ENCODE measurements at places on chromosomes 5 and 9.

- DNase-seq = no peak
Observed at GRCh38 chr9:131020862-131021261, 11.9 kb downstream of the LAMC3 start.

DNA sequence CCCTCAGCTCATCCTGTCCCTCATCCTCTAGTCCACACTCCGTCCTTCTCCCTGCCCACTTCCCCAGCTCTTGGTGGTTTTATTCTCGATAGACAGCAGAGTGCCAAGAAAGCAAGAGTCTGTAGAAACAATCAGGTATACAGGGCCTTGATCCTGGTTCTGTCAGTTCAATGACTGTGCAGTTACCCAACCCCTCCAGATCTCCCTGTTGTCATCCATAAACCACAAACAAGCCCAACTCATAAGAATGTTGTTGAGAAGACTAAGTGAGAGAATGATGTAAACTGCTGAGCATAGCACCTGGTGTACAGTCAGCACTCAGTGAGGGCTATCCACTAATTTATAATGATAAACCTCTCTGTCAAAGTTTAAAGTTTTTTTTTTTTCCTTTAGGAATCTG lies 31.3 kb downstream of the ISL1 start:
- DNase-seq = no peak

DNA sequence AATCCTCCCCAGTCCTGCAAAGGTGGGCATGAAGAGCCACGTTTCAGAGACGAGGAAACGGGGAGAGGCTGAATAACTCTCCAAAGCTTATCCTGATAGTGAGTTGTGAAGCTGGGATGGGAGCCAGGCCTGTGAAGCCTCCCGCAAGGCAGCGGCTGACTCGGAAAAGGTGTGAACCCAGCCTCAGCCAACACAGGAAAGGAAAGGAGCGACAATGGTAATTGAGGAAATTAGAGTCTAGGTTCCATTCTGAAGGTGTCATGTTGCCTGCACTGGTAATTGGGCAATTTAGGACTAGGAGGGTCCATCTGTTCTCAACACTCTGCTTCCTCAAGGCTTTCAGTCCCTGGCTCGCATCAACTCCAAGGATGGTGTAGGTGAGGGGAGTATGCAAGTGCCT lies 83.4 kb downstream of the LIFR start:
- DNase-seq = no peak

GRCh38 chr9:88536951-88537760 lies 2.2 kb downstream of the NXNL2 start:
- DNase-seq = no peak

DNA sequence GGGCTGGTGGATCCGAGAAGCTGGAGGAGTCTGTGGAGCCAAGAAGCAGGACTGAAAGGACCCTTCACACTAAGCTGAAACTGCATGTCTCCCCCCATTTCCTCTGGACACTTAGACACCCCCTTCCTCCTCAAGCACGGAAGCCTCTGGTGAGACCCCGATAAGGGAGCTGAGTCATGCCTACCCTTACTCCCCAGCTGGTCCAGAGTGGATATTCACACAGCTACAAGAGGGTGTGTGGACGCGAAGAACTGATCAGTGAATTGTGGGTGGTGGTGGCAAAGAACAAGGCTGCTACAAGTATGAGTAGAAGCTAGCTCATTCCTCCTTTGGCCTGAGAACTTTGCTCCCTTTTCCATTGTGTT lies 4.3 kb downstream of the TLN1 start:
- no peak for DNase-seq

DNA sequence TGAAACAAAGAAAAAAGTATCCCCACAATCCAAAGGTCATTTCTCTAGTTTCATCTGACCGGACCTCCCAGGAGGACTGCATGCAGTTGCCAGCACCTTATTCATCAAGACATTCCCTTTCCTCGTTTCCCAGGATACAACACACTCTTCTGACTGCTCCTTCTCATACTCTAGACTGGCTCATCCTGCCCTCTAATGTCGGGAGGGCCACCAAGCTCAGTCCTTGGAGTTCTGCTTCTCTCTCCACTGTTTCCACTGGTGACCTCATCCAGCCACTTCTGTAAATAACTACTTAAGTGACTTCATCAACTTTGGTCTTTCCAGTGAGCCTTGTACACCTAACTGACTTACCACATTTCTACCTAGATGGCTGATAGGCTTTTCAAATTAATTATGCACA lies 179.1 kb downstream of the EPB41L4A start:
- DNase-seq = no peak

DNA sequence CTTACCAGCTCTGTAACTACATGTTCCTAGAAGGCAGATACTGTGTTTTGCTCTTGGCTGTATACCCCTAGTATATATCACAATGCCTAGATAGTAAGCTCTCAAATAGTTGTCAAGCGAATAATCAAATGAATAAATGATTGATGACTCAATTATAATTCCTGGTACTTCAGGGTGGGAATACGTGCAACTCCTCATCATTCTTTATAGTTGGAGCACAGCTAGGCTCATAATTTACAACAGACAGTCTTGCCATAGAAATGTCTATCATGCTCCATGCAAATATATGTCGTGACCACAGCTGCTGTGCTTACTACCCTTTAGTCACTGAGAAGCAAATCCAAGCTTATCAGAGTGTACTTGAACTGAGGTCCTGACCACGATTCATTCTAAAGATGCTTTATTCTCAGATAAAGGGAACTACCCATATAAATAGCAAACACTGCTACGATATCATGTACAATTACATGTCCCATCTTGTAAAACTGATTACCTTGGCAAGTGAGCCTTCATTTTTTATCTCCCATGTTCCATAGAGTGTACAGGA lies 52.1 kb downstream of the STRBP start:
- no peak for DNase-seq

- no peak for DNase-seq
Observed at GRCh38 chr5:113806250-113806649, 292.8 kb downstream of the YTHDC2 start.

DNA sequence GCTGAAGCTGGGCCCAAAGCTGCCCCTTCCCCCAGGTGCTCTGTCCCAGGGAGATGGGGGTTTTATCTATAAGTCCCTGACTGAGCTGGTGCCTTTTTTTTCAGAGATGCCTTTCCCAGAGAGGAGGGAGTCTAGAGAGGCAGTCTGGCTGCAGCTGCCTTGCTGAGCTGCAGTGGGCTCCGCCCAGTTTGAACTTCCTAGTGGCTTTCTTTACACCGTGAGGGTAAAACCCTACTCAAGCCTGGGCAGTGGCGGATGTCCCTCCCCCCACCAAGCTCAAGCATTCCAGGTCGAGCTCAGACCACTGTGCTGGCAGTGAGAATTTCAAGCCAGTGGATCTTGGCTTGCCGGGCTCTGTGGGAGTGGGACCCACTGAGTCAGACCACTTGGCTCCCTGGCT lies 41.3 kb downstream of the CAVIN4 start:
- no peak for DNase-seq

DNA sequence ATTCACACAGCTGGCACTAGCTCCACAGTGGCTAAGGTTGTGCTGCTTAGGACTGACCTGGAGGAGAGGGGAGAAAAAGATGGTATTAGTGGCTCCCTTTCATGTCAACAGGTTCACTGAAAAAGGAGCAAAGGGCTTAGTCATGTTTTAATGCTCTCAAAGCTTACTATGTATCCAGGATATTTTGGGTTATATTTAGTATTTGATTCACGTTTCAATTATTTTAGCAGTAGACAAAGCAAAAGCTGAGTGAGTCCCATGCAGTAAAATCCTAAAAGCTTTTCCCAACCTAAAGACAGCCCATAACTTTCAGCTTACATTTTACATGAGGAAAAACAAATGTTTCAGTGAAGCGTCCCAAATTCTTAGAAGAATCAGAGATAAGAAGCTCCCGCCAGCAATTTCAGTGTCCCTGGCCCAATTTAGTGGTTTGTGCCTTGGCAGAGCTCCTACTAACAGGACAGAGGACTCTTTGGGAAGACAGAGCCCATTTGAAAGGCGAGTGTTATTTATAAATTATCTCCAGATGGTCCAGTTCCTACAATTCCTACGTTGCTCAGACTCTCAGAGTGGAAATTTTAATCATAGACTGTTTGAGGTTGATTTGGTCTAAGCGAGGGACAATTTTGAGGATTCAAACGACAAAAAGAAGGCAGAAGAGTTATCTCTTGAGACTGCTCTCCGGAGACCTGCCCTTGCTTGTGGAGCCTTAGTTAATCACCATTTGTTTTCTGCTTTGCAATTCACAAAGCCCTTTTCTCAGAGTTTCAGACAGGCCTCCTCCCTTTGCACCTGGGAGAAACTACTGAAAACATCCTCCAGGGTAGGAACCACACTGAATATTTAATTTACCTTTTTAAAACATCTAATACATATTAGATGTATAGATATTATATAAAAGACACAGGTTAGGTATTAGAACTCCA lies 225.0 kb upstream of the ANKRD55 start:
- no peak for DNase-seq

DNA sequence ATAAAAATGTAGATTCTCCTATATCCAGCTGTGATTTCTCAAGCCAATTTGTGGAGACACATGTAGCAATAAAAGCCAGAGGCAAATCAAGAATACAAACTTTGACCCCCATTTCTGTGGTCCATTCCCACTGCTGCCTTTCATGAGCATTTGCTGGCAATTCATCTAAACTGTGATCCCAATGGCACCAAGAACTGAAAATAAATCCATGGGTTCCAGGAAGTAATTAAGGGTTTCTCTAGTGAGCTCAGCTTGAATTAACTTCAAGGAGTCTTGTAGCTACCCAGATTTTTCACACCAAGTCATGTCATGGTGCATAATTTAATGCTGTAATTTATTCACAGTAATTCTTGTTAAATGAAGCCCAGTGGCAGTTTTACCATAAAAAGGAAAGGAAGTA lies 145.0 kb upstream of the SMC2 start:
- DNase-seq = no peak

- DNase-seq = no peak
Observed at GRCh38 chr9:16413509-16414016, 456.9 kb downstream of the BNC2 start.

- no peak for DNase-seq
Observed at GRCh38 chr9:94490465-94490864, 64.4 kb upstream of the PCAT7 start.

DNA sequence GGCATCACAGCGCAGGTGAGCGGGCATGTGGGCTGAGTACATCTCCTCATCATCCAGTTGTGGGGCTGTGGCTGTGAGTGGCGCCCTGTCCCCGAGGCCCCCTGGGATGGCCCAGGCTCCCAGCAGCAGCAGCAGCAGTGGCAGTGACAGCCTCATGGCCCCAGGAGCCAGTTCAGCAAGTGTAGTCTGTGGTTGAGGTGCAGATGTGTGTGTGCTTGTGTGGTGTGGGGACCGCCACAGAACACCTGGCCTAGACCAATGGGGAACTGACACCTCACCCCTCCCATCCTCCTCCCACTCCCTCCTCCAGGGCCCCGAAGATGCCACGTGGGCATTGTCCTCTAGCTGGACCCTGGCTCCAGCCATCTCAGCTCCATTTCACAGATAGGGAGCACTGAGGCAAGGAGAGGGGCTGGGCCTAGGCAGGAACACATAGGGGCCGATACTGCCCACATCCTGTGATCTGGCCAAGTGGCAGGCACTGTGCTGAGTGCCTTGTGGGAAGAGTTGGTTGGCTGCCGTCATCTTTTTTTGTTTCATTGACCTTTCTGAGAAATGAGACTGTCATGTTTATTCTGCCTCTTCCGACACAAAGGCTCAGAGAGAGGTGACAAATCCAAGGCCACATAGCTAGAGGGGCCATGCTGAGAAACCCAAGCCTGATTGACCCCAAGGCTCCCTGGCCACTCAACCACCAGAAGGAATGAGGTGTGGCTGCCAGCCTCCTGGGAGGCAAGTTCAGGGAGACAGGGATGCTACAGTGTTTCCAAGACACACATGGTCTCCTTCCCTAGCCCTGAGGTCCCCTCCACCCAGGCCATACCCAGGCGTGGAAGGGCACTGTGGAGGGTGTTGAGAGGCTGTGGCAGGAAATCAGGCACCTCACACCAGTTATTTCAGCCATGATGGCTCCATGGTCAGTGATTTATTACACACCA lies at the start of gene MZB1:
MZB1 (minus strand) TSS at position 213 of the 938 bp plus-strand sequence; CDS start at position 156, 57 bp downstream.
- peak; percentile 25 for DNase-seq

GRCh38 chr5:180592176-180592575 lies 877 bp upstream of the SCGB3A1 start:
- no peak for DNase-seq

DNA sequence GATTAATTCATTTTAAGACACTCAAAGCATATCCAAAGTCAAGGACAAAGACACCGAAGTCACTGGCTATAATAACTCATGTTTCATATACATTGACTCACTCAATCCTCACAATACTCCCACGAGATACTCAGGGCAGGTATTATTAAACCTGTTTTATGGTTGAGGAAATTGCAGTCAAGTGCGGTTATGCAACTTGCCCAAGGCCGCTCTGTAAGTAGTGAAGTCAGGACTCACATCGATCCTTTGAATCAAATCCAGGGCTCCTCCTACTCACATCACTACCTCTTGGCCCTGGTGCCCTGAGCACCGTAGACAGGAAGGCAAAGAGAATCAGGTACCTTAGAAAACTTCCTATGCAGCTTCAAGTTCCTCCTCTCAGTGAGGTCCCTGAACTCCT lies 87.8 kb upstream of the APC start:
- DNase-seq = no peak

DNA sequence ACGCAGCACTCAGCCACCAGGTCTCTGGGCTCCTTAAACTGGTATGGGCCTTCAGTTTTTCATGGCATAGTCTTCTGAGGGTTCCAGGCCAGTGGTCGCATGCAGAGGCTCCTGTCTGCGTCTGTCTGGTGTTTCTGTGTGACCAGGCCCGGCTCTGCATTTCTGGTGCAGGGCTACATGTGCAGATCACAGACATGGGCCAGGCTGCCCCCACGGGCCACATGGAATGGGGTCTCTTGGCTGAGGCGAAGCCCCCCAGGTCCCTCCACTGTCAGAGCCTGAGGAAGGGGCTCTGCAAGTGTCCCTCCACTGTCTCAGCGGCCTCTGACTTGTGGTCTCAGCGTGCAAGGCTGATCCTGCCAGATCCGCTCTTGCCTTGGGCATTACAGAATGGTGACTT lies 15.6 kb upstream of the CARD19 start:
- DNase-seq = no peak

All from activated T-helper 1 cell treated with Interleukin-2 at 50 U/mL for 16 hours (primary cell).